ENCODE measurements at places on chromosomes 4 and X.

GRCh38 chr4:114691865-114692264, 93.3 kb downstream of the UGT8 start:
- no peak for DNase-seq

GRCh38 chr4:86496094-86497080, 97.7 kb upstream of the PTPN13 start:
- no peak for DNase-seq

- DNase-seq = no peak
Measured at GRCh38 chrX:102599951-102600579, 750 bp downstream of the ARMCX5 start.

GRCh38 chr4:114921790-114922591, 191.4 kb downstream of the NDST4 start:
- DNase-seq = no peak

DNA sequence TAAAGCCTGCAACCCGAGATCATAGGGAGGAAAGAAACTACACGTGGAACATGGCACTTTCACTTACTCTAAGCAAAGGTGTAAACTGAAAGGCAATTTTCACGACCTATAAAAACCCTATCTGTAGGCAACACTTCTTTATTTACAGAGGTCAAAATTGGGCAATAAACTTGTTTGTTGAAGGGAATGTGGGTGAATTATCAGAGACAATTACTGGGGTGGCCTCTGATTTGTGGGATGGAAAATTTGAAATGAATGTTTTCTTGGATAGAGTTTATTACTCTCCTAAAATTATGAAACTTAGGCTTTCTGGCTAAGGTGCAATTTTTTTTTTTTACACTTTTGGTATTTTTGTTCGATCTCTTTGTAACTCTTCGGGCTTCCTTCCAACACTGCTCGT, 734.1 kb upstream of the TENM3 start:
- no peak for DNase-seq

DNA sequence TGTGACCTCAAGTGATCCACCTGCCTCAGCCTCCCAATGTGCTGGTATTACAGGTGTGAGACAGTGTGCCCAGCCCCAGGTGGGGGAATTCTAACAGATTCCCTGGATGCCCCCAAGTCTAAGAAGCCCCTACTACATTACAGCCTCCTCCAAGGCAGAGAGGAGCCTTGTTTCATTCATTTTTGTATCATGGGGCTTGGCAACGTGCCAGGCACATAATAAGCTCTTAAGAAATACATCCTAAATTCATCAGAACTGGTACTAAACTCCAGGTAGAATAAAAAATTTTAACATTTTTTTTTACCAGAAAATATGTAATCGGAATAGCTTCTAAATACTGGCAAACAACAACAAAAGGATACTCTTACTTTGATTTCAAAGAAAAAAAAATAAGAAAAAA, 127.1 kb downstream of the CHIC2 start:
- DNase-seq = no peak

- no peak for DNase-seq
Measured at GRCh38 chr4:25160714-25161592, 704 bp upstream of the SEPSECS start.

GRCh38 chr4:71405791-71406190, 67.0 kb downstream of the SLC4A4 start:
- DNase-seq = no peak

DNA sequence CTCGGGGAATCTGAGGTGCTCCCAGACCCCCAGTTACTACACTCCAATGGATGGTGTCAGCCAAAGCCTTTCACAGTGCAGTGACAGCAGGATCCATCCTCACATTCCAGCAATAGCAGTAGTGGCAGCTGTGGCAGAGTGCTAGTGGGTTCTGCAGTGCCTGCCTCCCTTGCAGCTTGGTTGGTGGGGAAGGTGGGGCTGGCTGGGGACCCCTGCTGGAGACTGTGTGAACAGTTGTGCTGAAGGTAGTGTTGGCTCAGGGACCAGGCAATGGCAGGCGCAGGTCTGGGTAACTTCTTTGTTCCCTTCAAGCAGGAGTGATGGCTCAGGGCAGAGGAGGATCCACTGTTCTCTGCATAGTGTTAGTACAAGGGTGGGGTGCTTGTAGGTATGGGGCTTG, 343.7 kb upstream of the TRAM1L1 start:
- DNase-seq = no peak

- DNase-seq = no peak
Measured at GRCh38 chr4:153571006-153571545, 104.9 kb downstream of the TMEM131L start.

GRCh38 chr4:110620691-110621327, 2.1 kb downstream of the PITX2 start:
- no peak for DNase-seq

DNA sequence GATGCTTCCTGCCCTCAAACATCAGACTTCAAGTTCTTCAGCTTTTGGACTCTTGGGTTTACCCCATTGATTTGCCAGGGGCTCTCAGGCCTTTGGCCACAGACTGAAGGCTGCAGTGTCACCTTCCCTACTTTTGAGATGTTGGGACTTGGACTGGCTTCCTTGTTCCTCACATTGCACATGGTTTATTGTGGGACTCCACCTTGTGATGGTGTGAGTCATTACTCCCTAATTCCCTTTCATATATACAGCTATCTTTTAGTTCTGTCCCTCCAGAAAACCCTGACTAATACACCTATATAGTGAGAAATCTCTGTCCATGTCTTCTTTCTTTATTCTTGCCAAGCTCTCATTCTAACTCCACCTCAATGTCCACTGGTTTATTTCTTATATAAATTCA, 736.9 kb upstream of the HS3ST1 start:
- no peak for DNase-seq

DNA sequence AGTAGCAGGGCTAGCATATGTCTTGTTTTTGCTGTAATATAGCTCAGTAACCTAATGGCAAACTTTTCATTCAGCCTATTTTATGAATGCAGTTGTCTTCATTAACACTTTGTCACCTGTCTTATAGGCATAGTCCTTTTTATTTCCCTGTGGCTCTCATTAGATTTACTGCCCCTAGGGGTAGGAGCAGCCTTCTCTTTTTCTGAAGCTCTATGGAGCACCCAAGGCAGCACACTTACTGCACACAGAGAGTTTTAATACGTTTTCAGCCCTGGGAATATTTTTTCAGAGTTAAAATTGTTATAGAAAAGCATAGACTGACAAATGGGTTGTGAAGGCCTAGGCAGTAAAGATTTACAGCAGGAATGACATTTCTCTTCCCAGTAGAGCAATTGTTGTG, 406.8 kb downstream of the TMA16 start:
- no peak for DNase-seq

DNA sequence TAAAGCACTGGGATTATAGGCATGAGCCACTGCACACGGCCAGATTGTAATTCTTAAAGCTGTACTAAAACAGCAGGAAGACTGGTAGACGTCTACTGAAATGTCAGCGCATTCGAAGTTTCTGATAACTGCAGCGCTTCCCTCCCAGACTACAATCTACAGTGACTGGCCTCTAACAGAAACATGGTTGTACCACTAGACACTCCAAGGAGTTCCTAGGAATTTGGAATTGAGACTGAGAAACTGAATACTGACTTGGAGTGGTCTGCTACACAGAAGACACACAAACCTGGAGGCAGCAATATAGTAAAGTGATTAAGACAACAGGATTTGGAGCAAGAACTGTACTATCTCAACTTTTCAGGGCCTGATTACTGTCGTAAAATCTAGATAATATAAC, 937 bp downstream of the HELQ start:
- DNase-seq = no peak

DNA sequence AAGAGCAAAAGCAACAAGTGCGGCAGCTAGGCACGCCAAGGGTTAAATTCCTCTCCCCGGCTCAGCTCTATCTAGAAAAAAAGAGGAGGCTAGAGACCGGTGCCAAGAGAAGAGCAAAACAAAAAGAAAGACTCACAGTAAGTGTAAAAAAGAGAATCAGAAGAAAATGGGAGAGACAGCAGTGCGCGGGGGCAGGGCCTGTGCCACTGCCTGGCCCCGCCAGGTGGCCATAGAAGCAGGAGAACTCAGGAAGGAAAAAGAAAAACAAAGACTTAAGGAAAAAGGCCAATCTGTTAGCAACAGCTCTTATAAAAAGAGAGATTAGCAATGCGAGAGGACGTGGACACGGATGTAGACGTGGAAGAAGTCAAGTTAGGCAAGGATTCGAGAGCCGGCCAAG, 3.2 kb downstream of the ACOX3 start:
- no peak for DNase-seq

GRCh38 chrX:122943918-122944317, 240.2 kb upstream of the GRIA3 start:
- DNase-seq = no peak

DNA sequence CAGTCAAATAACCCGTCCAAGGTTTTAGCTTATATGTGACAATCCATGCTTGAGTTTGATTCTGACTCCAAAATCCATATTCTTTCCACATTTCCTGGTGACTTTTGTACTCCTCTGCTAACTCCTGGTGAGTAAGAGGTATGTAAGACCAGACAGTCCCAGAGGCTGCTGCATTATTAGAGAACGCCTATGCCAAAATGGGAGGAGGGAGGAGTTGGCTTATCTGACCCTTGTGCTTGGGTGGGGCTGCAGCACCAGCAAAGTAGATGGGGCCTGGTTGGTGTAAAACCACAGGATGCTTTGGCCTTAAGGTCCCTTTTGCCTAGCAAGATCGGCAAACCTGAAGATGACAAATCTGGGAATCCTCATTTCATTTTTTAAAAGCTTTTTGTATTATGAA, 9.1 kb upstream of the RNF212 start:
- DNase-seq = no peak

DNA sequence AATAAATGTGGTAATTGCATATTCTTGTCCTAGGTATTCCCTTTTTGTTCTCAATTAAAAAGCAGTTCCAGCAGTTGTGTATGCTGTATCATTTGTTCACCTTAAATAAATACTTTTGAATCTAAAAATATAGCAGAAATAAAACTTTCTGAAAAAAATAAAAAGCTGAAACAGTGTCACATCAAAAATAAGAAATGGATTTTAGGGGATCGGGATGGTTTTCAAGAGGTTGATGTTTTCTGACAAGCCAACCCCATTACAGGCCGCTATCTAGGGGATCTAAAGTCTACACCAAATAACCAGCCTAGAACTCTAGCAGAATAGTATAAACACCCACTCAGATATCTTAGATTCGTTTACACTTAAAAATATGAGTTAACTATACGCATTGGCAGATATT, 95.4 kb upstream of the MAML3 start:
- DNase-seq = no peak

GRCh38 chr4:126871810-126872209, 760.9 kb upstream of the INTU start:
- no peak for DNase-seq

DNA sequence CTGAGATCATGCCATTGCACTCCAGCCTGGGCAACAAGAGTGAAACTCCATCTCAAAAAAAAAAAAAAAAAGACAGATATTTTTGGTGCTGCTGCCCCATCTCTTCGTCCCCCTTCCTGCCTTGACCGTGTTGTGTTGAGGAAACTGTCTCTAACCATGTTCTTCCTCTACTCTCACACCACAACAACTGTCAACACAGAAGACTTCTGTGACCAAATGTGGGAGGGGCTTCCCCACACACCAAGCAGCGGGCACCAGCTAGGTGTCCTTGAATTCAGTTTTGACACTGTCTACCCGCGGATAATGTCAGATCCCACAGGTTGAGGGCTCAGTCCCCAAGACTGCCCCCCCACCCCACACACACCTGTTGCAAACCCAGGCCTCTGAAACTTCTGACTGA, 104.7 kb upstream of the BCOR start:
- DNase-seq = no peak

DNA sequence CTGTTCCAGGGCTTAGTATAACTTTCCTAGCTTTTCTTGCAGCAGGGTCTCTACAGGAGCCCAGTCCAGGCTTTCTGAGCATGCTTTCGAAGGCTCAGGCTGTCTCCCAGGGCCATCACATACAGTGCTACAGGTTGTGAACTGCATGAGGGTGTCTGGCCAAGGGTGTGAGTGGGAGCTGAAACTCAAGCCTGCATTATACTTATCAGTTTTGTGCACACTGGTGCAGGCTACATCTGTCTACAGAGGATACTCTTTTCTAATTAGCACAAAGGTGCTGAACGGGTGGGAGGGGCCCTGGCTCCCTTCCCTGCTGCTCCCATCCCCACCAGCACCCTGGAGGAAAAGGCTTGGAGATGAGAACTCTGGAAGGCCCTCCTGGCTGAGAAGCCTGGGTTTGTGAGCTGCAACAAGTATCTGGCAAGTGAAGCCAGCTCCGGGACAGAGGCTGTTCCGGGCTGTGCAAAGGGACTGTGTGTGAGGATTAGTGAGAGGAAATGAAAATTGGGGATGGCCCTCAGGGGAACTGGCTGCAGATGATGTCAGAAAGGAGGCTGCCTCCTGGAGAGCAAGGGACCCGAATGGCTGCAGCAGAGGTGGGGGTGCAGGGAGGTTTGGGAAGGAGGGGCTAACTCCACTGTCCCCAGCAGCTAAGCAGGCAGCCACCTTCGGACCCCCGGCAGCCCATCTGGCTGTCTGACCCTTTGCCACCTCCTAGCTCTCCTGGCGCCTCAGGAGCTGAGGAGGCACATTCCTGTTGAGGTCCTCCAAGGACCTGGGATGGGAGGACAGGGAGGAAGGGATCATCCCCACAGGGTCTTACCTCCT, 68.5 kb downstream of the EFNB1 start:
- DNase-seq = no peak

GRCh38 chr4:70613306-70614183, 15.0 kb upstream of the ENAM start:
- DNase-seq = no peak

Data from stimulated activated CD8-positive, alpha-beta memory T cell treated with anti-CD3 and anti-CD28 coated beads, Interleukin-15, amount 100 ng/mL, for 4 hours (primary cell).